ENCODE measurements at places on chromosomes 7 and 10.
A peak's percentile ranks its signal among the peaks of the same experiment; 100 is the strongest.

GRCh38 chr7:34145603-34146002 lies 240.3 kb downstream of the BMPER start:
- no peak for DNase-seq

DNA sequence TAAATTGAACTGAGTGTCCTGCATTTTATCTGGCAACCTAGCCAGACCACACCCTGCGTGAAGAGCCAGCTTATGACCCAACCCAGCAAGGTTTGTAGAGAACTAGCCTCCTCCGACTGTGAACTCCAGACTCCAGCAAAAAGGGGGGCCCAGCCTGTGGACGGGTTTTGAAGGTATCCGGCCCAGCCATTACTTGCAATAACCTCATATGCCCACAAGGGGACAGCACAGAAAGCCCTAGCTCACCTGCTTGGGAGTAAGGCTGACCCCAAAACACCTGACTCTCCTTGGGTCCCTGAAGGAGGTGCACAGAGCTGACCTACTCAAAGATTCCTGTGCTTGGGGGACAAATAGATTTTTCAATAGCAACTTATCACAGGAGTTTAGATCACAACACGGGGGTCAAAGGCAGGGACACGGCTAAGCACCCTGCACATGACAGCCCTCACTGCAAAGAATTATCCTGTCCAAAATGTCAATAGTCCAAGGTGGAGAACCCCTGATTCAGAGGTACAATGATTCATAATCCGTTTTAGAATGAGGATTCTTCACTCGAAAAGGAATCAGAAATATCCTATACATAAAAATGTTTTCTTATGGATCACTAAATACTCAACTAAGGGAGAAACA lies 4.6 kb downstream of the TRPV6 start:
- no peak for DNase-seq

DNA sequence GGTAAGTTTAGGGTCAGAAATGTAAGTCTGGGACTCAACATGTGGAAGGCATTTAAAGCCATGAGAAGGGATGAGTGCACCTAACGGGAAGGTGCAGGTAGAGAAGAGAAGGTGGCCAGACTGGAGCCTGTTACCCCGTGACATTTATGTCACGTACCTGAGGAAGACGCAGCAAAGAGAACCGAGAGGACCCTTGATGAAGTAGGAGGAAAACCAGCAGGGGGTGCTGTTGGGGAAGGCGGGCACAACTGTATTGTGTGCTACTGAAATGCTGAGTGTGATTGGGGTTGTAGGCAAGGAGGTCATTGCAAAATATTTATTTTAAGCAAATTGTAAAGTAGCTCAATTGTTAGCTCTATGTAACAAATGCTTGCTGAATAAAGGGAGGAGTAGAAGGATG lies 338.2 kb upstream of the PRKCQ start:
- DNase-seq, result peak; percentile 48

DNA sequence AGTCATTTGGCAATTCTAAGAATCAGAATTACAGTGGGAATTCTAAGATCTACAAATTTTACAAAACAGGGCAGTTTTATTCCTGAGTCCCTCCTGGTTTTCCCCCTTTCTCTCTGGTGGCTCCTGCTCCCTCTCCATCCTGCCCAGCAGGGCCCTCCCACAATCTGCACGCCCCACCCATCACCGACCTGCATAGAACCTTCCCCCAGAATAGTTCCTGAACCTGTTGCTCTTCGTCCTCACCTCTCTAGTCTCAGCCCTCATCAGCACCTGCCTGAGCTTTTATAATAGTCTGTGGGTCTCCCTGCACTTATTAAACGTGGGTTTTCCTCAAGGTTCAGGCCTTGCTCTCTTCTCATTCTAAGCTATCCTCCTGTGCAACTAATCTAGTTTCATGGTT lies 49.1 kb upstream of the MNX1 start:
- DNase-seq, result no peak

DNA sequence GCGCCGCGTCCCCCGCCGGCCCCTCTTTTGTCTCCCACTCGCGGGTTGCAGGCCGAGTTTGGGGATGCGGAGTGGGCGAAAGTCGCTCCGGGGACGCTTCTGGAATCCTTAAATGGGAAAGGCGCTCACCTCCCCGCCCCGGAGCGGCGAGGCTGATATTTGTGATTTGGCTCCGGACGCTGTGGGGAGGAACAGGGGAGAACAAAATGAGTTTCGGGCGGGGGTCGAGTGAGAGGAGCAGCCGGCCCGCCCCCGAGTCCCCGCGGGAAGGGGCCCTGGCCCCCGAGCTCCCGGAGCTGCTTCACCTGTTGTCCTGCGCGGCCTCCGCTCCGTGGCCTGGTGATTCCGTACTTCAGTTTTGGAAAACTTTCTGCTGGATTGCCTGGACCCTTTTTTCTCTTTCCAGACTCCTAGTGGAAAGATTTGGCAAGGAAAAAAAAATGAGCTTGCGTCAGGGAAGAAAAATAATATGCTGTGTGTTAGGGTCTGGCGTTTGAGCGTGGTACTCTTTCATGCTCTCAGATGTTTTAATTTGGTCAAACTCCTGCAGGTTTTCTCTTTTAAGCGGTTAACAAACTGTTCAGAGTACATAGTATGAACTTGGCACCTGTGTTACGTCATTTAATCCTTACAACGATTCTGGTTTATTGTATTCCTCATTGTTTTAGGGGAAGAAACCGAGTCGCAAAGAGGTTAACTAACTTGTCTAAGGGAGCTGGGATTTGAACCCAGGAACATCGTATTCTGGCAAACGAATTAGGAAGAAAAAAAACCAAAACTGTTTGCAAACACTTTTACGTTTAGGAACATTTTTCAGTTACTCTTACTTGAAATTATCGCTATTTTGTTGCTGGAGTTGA lies 924 bp downstream of the BMPR1A start:
- no peak for DNase-seq

GRCh38 chr10:34420273-34420672 lies 394.8 kb downstream of the PARD3 start:
- no peak for DNase-seq

Data from activated T-helper 9 cell treated with anti-CD3 and anti-CD28 coated beads, Interleukin-2, amount 50 U/mL, for 16 hours (primary cell).